ENCODE measurements at places on chromosomes 4 and X.

DNA sequence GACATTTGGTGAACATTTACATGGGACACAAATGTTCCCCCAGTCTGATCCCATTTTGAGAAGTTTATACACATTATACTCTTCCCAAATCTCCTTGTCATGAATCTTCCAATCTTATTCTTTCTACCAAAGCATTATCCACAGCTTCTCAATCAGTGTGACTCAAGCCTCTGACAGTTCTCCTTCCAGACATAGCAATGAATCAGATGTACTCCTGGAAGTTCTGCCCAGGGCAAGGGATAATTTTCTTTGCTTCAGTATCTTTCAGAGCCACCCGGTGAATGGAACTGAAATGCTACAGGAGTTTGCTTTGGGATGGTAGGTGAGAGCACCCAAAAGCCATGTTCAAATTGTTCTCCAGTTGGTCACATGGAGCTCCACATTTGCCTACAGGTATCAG, 145.5 kb downstream of the ANXA5 start:
- no peak for DNase-seq

- no peak for DNase-seq
Measured at GRCh38 chrX:48997455-48997854, 4.6 kb downstream of the GRIPAP1 start.

GRCh38 chr4:105305019-105305836, 158.6 kb downstream of the TET2 start:
- DNase-seq, result no peak

DNA sequence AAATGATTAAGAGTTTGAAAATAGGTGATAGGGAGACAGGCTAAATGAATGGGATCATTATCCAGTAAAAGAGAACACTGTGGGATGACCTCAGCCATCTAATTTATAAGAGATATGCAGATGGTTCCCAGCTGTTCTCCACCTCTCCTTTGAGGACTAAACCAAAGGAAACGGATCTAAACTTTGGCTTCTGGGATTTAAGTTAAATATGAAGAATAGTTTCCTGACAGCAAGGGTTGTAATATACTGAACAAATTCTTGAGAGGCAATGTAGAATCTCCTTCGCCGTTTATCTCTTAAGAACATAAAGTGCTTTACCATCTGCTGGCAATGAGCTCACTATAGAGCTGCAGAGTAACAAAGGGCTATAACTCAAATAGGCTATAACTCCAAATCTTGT, 35.4 kb upstream of the HPGDS start:
- DNase-seq, result no peak

DNA sequence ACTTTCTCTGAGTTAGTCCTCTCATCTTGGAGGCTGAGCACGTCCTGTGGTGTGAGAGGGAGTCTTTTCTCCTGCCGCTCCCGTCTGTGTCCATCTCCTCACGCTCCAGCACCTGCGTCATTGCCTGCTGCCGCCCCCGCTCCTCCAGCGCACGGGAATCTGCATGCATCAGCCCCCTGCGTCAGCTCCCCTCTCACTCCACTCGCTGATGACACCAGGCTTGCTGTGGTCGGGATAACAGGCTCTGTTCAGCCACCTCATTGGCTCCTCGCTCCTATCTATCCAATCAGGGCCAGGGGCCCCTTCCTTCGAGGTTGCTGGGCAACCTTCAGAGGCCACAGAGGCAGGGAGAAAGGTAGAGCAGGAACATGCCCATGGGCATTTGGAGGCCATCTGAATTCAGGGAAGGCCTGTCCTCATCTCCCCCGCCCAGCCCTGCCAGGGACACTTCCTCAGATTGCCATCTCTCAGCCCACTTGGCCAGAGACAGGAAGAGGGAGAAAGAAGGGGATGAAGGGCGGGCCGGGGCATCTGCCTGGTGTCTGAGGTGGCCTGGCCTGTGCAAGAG, 9.3 kb downstream of the ZNF185 start:
- DNase-seq, result no peak

- DNase-seq, result no peak
Measured at GRCh38 chr4:4871242-4871572, 11.7 kb downstream of the MSX1 start.

DNA sequence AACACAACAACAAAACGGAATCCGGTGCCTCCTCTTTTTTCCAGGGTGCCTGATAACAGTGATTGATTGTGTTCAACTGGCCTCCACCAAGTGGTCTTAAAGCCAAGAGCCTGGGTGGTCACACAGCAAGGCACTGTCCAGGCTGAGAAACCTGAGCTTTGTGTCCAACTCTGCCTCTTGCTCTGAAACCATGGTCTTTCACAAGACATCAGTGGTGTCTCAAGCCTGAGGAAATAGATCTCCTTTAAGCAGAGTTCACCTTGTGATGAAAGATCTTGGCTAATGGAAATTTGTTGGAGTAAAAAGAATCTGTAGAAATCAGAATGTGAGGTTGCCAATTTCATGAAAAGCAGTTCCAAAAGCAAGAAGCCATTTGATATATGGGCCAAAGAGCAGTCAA, 47.3 kb upstream of the ACSL1 start:
- no peak for DNase-seq

DNA sequence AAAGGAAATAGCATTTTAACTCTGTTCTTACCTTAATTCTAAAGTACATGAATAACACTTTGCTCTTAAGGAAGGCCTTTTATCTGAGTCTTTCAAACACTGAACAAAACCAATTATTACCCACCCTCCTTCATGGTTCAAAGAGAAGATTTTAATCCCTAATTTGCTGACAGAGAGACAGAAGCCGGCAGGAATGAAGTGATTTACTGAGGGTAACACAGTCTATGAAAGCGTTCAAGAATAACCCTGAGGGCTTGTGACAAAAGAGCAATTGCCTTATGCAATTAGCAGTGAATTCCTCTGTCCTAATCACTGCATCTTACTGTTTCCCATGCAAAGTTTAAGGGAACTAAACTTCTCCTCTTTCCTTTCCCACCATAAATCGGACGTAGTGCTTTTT, 144.1 kb downstream of the PACRGL start:
- no peak for DNase-seq

GRCh38 chrX:14497184-14497666, 32.1 kb upstream of the GLRA2 start:
- DNase-seq, result no peak

GRCh38 chrX:18676470-18676869, 4.6 kb upstream of the RS1 start:
- no peak for DNase-seq

Measured in right lobe of liver (tissue), 6 donors.